ENCODE measurements at places on chromosomes 2 and 18.

DNA sequence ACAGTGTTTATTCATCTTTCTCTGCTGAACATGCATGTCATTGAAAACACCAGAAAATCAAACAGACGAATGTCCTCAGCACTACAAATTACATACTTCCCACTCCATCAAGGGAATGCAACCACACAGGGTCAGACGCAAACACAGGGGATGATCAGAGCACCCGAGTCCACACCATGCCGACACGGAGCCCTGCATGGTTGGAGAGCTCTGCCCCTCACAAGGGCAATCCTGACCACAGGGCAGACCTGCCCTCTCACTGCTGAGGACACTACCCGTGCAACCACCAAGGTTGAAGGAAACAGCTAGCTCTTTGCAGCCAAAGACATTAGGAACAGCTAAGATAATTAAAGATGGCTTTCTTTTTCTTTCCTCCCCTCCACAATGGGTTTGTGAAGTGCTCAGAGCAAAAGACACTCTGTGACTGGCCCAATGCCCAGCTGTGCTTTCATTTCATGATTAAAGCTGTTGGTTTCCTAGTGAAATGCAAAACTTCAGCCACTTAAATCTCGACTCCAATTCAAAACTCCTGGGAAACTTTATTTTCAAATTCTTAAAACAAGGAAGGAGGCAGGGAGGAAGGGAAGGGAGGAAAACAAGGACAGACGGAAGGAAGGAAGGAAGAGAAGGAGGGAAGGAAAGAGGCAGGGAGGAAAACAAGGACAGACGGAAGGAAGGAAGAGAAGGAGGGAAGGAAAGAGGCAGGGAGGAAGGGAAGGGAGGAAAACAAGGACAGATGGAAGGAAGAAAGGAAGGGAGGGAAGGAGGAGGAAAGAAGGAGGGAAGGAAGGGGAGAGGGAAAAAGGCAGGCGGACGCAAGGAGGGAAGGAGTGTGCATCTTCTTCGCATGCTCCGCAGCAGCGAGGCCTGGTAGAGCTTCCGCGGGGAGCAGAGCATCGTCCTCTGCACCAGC, 65.8 kb downstream of the NDUFA10 start:
- DNase-seq, result no peak

GRCh38 chr2:235083822-235084221, 132.0 kb downstream of the SH3BP4 start:
- no peak for DNase-seq

DNA sequence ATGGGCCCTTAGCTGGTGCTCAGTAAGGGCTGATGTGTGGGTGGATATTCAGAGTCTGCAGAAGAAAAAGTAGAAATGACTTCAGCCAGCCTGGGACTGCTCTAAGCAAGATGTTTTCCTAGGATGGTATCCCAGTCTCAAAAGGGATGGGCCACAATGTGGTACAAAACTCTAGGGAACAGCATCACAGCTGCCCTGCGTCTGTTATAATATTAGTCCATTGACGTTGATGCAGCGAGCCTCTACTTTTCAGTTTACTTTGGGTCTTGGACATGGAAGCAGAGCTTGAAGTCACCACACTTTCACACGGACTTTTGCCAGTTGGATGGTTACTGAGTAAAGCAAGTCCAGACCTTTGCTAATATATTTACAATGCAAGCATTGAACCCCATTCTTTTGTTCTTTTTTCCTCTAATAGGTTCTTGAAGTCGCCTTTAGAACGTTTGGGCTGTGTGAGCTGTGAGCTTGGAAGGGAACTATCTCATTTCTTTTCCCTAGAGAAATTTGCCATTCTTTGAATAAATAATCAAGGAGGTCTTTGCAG, 105.7 kb downstream of the RDH14 start:
- no peak for DNase-seq

DNA sequence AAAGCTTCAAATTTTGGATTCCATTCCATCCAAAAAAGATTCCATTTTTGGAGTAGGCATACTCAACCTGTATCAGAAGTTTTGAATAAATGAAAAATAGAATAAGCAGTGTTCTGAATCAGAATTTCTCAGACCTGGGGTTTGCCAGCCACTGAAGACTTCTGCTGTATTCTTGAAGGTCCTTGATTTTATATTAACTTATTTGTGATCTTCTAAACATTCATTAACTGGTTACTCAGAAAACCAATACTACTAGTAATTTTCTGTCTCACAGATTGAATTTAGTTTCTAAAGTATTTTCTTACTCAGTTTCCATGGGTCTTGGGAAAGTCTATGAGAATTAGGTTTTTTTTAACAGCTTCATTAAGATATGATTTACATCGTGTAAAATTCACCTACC, 60.9 kb downstream of the RIF1 start:
- no peak for DNase-seq

DNA sequence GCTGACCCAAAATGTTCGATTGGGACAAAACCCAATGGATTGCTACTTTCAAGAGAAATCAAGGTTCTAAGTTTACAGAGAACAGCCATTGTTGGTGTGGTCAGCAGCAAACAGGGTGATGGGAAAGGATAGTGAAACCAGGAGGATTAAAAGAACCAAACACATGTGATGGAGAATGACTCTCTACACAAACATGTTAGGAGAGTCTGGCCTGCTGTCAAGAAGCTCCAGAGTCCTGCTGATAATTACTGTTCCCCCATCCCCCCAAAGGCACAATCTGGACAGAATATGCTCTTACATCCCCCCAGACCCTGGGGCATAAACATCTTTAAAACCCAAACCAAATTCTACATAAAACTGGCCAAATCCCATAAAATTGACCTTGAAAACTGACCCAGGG, 32.0 kb upstream of the ACYP2 start:
- no peak for DNase-seq

- DNase-seq, result no peak
Observed at GRCh38 chr2:132473174-132473883, 56.7 kb downstream of the GPR39 start.

- DNase-seq, result no peak
Observed at GRCh38 chr2:222713002-222713401, 41.5 kb downstream of the MOGAT1 start.

GRCh38 chr2:20650877-20651730, at the start of gene HS1BP3:
TSS of gene HS1BP3 (minus strand) at chr2:20651098. CDS start at chr2:20651063, 35 bp downstream.
- peak; percentile 55 for DNase-seq

DNA sequence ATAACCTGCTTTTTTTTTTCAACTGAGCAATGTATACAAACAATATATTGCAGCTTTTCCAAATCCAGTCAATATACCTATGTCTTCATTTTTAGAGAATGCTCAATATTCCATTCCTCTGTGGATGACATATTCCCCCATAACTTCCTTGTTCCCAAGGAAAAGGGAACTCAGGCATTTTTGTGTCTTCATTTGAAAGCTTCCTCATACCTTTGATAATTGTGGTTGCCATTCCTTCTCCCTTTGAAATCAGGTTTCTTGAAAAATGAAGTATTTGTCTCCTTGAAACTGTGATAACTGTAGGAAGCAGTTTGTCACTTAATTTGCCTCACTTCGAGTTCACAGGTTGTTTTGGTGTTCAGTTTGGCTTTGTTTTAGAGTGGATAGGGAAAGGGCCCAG, 13.5 kb downstream of the ELAC1 start:
- no peak for DNase-seq

- no peak for DNase-seq
Observed at GRCh38 chr2:24658531-24659202, 134.5 kb downstream of the PTRHD1 start.

DNA sequence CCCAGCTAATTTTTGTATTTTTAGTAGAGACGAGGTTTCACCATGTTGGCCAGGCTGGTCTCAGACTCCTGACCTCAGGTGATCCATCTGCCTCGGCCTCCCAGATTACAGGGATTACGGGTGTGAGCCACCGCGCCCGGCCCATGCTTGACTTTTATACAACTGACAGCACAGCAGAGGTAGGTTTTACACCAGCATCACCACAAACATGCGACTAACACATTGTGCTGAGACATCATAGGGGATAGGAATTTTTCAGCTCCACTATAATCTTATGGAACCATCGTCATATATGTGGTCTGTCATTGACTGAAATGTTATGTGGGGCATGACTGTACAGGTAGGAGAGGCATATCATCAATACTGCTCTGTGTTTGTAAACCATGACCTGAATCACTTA, 122.1 kb downstream of the THADA start:
- DNase-seq, result no peak

GRCh38 chr18:10057401-10057893, 143.6 kb downstream of the VAPA start:
- DNase-seq, result no peak

GRCh38 chr2:69791045-69791444, 38.4 kb upstream of the GMCL1 start:
- no peak for DNase-seq

- no peak for DNase-seq
Observed at GRCh38 chr18:31549416-31549815, 42.3 kb upstream of the TTR start.

GRCh38 chr2:109065391-109065734, 63.6 kb upstream of the SH3RF3 start:
- no peak for DNase-seq

Data from GOT3 (cell line).